ENCODE measurements at places on chromosomes 3 and 15.

DNA sequence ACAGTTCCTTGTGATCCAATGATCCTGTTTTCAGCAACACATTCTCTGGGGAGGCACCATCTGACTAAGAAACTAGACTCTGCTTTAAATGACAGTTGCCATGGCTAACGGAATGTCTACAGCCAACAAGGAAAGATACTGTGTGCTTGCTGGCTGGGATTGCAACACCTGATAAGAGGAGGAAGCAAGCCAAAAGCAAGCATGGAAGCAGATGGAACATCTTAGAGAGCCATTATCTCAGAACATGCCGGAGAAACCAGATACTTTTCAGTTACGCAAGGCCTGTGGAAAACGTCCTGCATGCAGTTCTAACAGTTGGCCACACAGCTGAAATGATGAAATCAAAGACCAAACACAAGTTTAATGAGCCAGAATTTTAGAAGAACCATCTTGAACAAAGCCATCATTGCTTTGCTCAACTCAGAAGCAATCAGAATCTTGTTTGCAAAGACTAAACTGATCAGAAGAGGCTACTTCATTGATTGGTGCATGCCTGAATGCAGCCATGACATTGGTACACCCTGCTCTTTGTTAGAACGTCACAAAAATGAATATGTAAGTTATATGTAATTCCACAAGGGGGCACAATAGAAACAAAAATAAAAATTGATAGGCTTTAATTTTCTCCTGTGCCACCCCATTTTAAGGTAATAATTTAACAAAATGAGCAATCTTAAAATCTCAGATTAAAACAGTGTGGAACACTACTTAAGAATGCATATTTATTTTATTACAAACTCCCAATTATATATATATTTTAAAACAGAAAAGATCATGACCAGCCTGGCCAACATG is 50.8 kb downstream of the GXYLT2 start:
- DNase-seq: no peak

- DNase-seq: no peak
Observed at GRCh38 chr3:81829937-81830336, 68.5 kb upstream of the GBE1 start.

DNA sequence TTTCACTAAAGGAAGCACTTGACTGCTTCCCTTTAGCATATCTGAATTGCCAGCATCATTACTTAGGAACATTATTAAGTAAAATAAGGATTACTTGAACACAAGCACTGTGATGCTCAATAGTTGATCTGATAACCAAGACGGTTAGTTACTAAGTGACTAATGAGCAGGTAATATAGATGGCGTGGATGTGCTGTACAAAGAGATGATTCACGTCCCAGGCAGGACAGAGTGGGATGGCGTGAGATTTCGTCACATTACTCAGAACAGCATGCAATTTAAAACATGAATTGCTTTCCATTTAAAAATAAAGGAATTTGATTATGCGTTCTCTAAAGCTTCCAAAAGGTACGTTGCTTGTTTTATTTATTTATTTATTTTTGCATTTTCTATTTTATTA is 240.0 kb upstream of the ARHGEF26 start:
- no peak for DNase-seq

GRCh38 chr15:50003786-50004334 is 115.2 kb downstream of the ATP8B4 start:
- peak; percentile 7 for DNase-seq

- no peak for DNase-seq
Observed at GRCh38 chr3:171064461-171064860, 37.9 kb upstream of the SLC2A2 start.

DNA sequence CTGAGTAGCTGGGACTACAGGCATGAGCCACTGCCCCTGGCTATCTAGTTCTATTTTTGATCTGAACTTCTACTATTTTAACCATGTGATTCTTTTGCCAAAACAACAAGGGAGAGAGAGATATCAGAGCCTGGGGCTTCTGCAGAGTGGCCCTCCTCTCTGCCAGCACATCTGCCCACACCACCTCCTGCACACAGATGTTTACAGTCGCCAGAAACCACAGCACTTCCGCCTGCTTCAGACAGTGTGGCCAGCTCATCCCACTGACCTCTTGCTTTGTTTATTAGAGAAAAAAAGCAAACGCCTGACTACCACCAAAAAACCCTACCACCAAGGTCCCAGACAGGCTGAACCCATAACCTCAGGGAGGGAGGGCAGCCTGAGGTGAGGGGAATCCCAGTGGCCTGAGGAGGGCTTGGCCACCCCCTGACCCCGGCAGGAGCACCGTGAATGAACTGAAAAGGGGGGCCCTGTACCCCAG is 85.9 kb upstream of the ABHD2 start:
- DNase-seq: no peak

GRCh38 chr15:86611417-86612040 is 531.9 kb downstream of the AGBL1 start:
- DNase-seq: peak; percentile 3

DNA sequence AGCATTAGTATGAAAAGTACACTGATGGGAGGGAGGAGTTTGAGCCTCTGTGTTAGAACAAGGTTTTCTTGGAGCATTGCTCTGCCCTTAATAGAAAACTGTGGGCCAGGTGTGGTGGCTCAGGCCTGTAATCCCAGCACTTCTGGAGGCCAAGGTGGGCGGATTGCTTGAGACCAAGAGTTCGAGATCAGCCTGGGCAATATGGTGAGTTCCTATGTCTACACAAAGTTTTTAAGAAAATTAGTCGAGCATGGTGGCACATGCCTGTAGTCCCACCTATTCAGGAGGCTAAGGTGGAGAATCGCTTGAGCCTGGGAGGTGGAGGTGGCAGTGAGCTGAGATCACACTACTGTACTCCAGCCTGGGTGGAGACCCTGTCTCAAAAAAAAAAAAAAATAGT is 103.7 kb downstream of the ATP10A start:
- no peak for DNase-seq

- DNase-seq: no peak
Observed at GRCh38 chr3:64074060-64074459, 50.8 kb upstream of the PSMD6 start.

GRCh38 chr3:22971497-22971896 is 231.6 kb upstream of the UBE2E2 start:
- DNase-seq: no peak

- no peak for DNase-seq
Observed at GRCh38 chr15:94411285-94411684, 179.9 kb downstream of the MCTP2 start.

- DNase-seq: no peak
Observed at GRCh38 chr15:64161688-64162477, 939 bp downstream of the PPIB start.

DNA sequence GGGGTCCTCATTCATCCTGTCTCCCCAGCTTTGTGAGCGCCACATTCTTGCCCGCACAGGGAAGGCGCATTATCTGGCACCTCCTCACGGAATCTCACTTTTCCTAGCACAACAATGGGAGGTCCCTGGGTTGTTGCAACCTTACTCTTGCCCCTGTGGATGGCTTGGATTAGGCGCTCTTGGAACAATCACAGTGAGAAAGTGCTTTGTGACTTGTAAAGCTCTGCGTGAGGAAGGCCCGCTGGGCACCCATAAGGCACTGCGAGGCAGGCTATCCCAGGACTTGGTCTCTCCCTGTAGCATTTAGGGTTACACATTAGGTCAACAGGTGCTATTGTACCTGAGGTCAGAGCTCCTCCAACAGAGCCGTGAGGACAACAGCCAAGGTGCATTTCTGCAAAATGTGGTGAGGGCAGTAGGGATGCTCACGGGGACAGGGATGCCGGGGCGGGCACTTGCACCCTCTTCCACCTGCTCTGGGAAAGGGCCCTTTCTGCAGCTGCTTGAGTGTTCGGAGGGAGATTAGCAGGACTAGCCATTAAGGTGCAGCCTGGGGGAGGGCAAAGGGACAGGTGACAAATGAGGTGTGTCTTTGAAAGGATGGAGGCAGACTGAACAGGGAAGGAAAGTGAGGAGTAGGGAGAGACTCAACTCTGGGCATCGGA is 13.9 kb upstream of the LRRC15 start:
- no peak for DNase-seq

DNA sequence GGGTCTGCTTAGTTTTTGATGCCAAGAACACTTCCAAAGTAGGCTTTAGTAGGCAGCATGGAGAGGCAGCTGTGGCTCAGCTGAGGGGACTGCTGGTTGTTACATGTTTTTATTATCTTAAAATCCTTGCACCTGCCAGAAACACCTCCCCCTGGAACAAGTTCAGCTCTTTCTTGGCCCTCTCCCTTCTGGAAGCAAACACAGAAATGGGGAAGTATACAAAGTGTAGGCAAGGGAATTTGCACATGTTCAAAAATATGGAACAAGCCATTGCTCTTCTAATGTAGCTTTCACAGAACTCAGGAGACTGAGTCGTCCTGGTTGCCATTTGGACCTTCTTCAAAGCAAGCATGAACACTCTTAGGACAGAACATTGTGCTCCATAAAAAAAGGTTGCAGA is 169.1 kb upstream of the SEMA6D start:
- no peak for DNase-seq

DNA sequence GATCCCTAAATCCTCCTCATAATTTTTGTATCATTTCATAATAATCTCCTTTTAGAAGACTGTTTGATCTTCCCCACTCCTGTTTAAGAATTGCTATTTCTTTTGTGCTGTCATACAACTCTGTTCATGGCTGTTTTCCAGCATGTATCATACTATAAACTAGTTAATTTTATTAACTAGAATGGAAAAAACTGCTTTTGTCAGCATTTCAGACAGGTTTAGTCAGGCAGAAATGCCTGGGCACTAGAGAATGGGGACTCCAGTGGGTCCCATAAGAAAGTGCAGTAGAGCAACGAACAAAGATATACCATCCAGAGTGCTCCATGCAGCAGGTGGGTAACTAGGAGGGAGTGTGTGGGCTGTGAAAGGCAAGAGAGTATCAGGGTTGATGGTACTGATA is 523.9 kb downstream of the PLOD2 start:
- no peak for DNase-seq
